ENCODE measurements at places on chromosomes 3 and 15.

- no peak for DNase-seq
Measured at GRCh38 chr15:33124811-33125210, 69.7 kb downstream of the FMN1 start.

- DNase-seq: peak; percentile 77
Measured at GRCh38 chr3:149771652-149772271, 19.5 kb upstream of the COMMD2 start.

DNA sequence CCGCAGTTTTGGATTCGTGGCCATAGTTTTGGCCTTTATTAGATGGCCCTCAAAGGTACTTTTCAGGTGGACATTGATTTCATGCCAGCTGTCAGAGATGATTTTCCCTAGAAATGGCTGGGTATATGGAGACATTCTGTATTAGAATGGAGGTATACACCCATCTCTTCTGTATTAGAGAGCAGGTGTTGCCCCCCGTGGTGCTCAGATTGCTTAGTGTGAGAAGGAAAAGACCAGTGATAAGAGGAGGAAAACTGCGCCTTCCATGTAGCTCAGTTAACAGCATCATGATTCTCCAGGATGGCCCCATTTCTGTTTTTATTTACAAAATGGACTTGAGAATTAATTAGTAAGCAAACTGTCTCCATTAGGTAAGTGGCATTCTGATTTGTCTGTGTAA is 145.9 kb downstream of the IGF1R start:
- no peak for DNase-seq

- no peak for DNase-seq
Measured at GRCh38 chr3:64188810-64189560, 36.3 kb downstream of the PRICKLE2 start.

DNA sequence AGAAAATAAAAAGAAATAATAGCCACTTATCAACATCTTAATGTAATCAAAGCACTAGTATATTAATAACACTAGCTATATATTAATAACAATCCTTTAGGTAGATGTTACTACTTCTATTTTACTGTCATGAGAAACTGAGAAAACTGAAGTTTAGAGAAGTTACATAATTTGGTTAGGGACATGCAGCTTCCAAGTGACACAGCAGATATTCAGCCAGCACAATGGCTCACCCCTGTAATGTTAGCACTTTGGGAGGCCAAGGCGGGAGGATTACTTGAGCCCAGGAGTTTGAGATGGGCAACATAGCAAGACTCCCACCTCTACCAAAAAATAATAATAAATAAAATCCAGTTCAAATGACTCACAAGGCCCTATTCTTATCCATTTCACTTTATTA is 1.9 kb upstream of the UBR1 start:
- DNase-seq: no peak

GRCh38 chr3:100089812-100090668 is 24.3 kb downstream of the FILIP1L start:
- peak; percentile 48 for DNase-seq

DNA sequence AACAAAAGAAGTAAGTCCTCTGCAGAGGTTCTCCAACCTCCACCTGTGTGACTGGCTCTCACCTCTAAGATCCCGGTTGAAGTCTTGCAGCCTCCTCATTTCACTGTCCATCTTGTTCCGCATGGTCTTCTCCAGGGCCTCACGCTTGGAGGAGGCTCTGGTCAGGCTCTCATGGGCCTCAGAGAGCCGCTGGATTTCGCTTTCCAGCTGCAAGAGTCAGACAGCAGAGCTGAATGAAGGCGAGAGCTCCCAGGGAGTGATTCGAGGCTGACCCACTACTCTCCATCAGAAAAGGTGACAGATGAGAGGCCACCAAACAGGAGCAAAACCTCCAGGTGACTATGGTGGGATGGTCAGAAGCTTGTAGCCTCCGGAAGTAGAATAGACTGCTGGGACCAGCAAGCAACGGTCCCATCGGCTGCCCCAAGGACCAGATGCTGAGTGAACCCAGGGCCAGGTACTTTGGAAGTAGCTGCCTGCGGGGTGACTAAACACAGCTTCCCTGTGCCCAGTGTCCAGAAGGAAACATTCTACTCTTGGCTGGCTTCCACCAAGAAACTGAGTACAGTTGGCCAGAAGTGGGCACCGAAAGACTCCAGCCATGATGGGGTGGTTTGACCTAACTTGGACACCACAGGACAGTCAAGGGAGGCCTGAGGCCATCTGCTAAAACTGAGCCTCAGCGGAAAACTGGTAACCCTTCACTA is 7.9 kb downstream of the AMOTL2 start:
- no peak for DNase-seq

All from Karpas-422 (cell line).